ENCODE measurements at places on chromosomes 2 and 18. TPM values are rescaled to one million over a fixed set of nuclear protein-coding genes. Genes with fewer than 3 reads are reported as not detected.

- H3K36me3 ChIP-seq = no peaks in the 10 kb centered on the region
- no peaks in the 10 kb centered on the region for H3K4me1 ChIP-seq
- no peak overlapping the region for H3K27ac ChIP-seq
- DNase-seq = no peak
Observed at GRCh38 chr2:37125416-37125815, 31.4 kb downstream of the EIF2AK2 start.

DNA sequence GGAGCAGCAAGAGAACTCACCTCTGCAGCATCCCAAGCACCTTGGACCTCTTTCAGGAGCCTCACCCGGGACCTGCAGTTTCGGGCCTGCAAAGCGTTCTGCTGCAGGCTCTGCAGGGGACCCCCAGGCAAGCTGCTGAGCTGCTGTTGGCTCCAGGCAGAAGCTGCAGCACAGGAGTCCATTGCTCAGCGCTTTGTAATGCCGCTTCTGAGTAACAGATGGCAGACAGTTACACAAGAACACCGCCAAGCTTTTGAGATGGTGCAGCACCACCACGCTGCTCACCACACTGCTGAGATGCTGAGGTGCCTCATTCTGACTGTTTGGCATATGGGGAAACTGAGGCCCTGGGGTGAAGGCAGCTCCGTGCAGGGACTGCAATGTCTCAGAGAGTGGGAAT, 1.9 kb upstream of the GALNT14 start:
- H3K36me3 ChIP-seq = no peaks in the 10 kb centered on the region
- peaks cover 21% of the 10 kb centered on the region for H3K4me1 ChIP-seq
- H3K27ac ChIP-seq = no peak overlapping the region
- peaks cover 34% of the 10 kb centered on the region for H3K27me3 ChIP-seq
- no peak for DNase-seq
- no peak overlapping the region for H3K4me3 ChIP-seq

- no peak for DNase-seq
- H3K36me3 ChIP-seq = no peaks in the 10 kb centered on the region
- H3K27me3 ChIP-seq = peaks cover 93% of the 10 kb centered on the region
- H3K27ac ChIP-seq = no peak overlapping the region
- no peaks in the 10 kb centered on the region for H3K4me1 ChIP-seq
- peak overlapping the region; percentile 2 for H3K4me3 ChIP-seq
Observed at GRCh38 chr2:206250041-206250897, 24.2 kb upstream of the ZDBF2 start.

DNA sequence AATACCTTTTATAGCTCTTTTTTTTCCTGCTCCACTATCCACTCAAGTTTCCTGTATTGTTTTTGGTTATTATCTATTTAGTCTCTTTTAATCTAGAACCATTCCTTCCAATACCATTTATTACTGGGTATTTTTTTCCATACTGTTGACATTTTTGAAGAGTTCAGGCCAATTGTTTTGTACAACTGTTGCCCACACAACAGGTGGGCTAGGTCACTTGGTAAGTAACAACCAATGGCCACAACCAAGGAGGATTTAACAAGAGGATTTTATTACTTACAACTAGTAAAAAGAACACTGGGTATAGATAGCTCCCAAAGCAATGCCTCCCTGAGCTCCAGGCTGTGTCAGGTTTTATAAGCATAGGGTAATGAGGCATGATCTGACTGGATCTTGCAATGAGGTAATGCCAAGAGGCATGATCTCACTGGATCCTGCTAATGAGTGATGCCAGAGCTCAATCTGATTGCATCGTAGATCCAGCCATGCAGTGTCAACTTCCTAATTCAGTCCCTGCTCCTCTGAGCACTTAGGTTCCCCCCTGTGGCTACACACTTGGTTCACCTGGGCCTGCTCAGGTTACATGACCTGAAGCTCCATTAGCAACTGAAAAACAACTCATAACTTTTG, 7.1 kb upstream of the CEP68 start:
- no peak overlapping the region for H3K4me3 ChIP-seq
- H3K27ac ChIP-seq = no peak overlapping the region
- no peaks in the 10 kb centered on the region for H3K27me3 ChIP-seq
- no peak for DNase-seq
- no peaks in the 10 kb centered on the region for H3K36me3 ChIP-seq

- no peak overlapping the region for H3K27ac ChIP-seq
- H3K4me3 ChIP-seq = no peak overlapping the region
- DNase-seq = no peak
- H3K27me3 ChIP-seq = no peaks in the 10 kb centered on the region
- H3K4me1 ChIP-seq = no peaks in the 10 kb centered on the region
Observed at GRCh38 chr2:125227843-125228392, 1202.8 kb downstream of the CNTNAP5 start.

- no peaks in the 10 kb centered on the region for H3K27me3 ChIP-seq
- H3K4me1 ChIP-seq = no peaks in the 10 kb centered on the region
- H3K27ac ChIP-seq = no peak overlapping the region
- no peak for DNase-seq
- H3K4me3 ChIP-seq = no peak overlapping the region
- no peaks in the 10 kb centered on the region for H3K36me3 ChIP-seq
Observed at GRCh38 chr2:239423551-239423950, 22.7 kb upstream of the HDAC4 start.

GRCh38 chr2:65939687-65940086, 495.2 kb upstream of the MEIS1 start:
- no peak overlapping the region for H3K27ac ChIP-seq
- no peaks in the 10 kb centered on the region for H3K27me3 ChIP-seq
- H3K36me3 ChIP-seq = no peaks in the 10 kb centered on the region
- H3K4me3 ChIP-seq = no peak overlapping the region
- H3K4me1 ChIP-seq = no peaks in the 10 kb centered on the region

GRCh38 chr2:227428731-227429285, 41.1 kb upstream of the SCYGR1 start:
- H3K4me3 ChIP-seq = no peak overlapping the region
- H3K36me3 ChIP-seq = no peaks in the 10 kb centered on the region
- peaks cover 4% of the 10 kb centered on the region for H3K4me1 ChIP-seq

DNA sequence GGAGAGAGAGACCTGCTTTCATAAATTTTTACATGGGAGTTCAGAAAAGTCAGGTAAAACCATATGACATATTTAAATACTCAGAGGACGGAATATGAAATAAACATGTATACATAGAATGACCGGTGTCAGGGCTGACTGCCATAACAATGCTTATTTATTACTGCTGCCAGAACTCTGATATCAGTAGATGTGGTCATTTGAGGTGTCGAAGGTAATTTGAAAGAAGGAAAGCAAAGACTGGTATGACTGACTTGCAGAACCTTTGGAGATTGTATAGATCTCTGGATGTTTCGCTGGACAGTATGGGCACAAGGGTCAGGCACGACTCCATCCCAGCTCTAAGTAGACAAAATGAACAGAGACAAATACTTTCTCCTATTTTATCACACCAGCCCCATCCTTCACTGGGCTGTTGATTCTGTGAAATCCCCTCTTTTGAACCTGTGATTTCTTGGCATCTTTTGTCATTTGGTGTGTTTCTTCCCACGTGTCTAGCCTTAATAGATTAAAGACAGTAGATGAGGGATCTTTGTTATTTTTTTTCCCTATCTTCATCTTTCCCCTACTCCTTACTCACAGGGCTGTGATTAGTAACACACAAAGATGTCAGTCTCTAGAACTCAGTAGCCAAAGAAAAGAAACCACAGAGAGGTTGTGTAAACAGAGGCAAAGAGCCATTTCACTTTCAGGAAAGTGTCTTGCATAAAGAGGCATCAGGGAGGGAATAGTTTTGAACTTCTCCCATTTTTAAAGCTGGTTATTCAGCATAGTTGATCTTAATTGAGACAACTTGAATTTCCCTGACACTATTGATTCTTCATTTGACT, 61.6 kb downstream of the ICOS start:
- no peaks in the 10 kb centered on the region for H3K27me3 ChIP-seq
- no peak overlapping the region for H3K27ac ChIP-seq
- peaks cover 18% of the 10 kb centered on the region for H3K4me1 ChIP-seq
- H3K36me3 ChIP-seq = no peaks in the 10 kb centered on the region

DNA sequence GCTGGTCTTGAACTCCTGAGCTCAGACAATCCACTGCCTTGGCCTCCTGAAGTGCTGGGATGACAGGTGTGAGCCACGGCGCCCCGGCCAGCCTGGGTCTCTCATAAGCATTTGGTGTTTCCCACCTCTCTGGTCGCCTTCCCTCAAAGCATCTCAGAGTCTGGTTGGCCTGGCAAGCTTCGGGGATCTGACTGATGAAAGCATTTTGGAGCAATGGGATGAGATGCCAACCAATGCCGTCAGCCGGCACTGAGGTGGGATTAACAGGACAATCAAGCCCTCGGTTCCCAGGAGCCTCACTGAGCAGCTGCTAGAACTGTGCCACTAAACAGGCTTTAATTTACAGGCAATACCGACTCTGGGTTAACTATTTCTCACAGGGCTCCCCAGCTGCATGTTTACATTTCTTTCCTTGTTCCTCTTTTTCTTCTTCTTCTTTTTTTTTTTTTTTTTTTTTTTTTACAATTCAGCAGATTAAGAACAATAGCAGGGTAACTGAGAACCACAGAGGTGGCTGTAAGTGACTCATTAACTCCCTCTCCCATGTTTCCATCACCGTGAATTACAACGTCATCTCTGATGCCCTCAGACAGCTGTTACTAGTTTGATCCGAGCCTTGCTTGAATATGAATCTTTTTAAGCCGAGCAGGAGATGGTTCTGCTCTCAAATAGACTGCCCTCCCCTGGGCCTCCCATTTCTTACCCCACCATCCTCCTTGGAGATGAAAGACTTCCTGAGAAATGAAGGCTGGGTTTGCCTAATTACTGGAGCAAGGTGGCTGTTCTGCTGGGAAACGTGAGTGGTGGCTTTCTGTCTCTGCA, 37.9 kb downstream of the ODC1 start:
- no peaks in the 10 kb centered on the region for H3K36me3 ChIP-seq
- no peak overlapping the region for H3K4me3 ChIP-seq
- H3K4me1 ChIP-seq = peaks cover 64% of the 10 kb centered on the region
- H3K27me3 ChIP-seq = no peaks in the 10 kb centered on the region
- no peak for DNase-seq

DNA sequence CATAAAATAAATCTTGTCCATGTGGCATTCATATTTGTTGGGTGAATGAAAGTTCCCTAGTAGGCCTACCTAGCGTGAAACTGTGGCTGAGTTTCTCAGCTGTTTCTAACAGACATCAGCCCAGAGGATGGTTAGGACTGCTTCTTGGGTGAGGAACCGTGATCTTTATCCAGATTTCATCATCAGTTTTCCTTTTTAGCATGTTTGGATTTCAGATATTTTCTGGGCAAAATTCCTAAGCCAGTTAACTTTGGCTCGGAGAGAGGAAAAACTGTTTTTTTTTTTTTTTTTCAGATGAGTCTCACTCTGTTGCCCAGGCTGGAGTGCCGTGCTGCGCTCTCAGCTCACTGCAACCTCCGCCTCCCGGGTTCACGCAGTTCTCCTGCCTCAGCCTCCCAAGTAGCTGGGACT, 53.5 kb downstream of the DGKD start:
- peaks cover 4% of the 10 kb centered on the region for H3K4me1 ChIP-seq
- peaks cover 8% of the 10 kb centered on the region for H3K36me3 ChIP-seq
- no peak overlapping the region for H3K4me3 ChIP-seq
- H3K27me3 ChIP-seq = no peaks in the 10 kb centered on the region
- DNase-seq = peak; percentile 56

GRCh38 chr18:22983175-22983574, 50.0 kb downstream of the RBBP8 start:
- no peaks in the 10 kb centered on the region for H3K27me3 ChIP-seq
- DNase-seq = no peak
- no peak overlapping the region for H3K4me3 ChIP-seq
- no peak overlapping the region for H3K27ac ChIP-seq
- peaks cover 4% of the 10 kb centered on the region for H3K4me1 ChIP-seq

- H3K4me1 ChIP-seq = peaks cover 32% of the 10 kb centered on the region
- H3K27ac ChIP-seq = no peak overlapping the region
- H3K36me3 ChIP-seq = peaks cover 8% of the 10 kb centered on the region
- no peak overlapping the region for H3K4me3 ChIP-seq
- no peaks in the 10 kb centered on the region for H3K27me3 ChIP-seq
Observed at GRCh38 chr2:178452334-178452733, 1.2 kb downstream of the PJVK start.

GRCh38 chr18:46268671-46269070, 164.5 kb downstream of the HAUS1 start:
- H3K36me3 ChIP-seq = peaks cover 33% of the 10 kb centered on the region
- DNase-seq = no peak
- H3K4me3 ChIP-seq = no peak overlapping the region
- H3K27me3 ChIP-seq = no peaks in the 10 kb centered on the region
- H3K27ac ChIP-seq = no peak overlapping the region

DNA sequence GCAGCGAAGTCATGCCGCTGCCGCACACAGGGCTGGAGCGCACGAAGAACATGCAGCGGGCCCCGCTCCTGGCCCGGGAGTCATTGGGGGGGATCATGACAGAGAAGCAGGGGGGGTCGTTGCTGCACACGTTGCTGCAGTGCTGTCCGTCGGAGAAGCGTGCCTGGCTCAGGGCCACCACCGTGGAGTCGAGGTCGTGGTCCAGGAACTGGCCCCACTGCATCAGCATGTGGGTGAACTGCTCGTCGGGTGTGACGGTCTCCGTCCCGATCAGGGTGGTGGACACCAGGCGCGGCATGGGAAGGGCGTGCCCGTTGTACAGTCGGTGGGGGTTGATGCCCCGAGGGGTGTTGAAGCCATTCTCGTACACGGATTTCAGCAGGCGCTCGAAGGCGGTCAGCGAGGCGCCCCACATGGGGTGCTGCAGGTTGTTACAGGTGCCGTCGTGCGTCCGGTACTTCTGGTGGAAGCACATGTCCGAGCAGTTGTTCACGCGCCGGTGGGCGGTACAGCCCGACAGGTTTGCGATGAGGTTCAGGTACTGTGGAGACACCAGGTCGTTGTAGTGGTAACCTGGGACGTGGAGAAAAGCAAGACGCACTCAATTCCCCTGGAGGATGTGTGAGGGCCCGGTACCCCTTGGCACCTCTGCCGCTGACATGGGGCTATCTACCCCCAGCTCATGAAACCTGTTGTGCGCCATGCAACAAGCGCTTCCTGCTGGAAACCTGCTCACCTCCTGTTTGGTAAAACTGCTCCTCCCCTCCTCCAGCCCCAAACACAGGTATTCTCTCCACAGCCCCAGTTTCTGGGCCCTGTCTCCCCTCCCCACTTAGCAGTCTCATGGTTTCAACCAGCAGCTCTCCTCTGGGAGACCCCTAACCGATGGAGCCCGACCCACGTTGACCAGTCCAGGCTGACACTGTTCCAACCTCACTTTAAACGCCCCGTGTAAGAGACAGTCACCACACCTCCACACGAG, 94.9 kb downstream of the PXDN start:
- no peak overlapping the region for H3K4me3 ChIP-seq
- peaks cover 6% of the 10 kb centered on the region for H3K4me1 ChIP-seq
- H3K27me3 ChIP-seq = no peaks in the 10 kb centered on the region
- peak; percentile 31 for DNase-seq
- no peak overlapping the region for H3K27ac ChIP-seq

DNA sequence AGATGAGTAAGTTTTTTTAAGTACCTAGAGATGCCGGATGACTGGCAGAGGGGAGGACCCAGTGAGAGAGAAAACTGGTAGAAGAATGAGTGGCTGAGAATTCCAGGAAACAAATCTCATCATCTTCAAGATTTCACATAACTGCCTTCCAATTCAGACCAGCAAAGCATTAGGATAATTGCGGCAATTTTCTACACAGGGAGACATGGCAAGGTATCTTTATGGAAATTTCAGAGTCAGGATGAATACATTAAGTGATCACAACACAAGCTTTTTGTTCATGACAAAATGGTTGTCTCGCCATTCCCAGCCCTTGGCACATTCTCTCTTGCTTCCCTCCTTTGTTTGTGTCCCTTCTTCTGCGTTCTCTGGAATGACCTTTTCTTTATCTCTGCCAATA, 82.1 kb downstream of the ALK start:
- H3K4me1 ChIP-seq = no peaks in the 10 kb centered on the region
- no peak for DNase-seq
- H3K27me3 ChIP-seq = peaks cover 5% of the 10 kb centered on the region
- no peak overlapping the region for H3K4me3 ChIP-seq

ADCYAP1 gene
- not detected for total RNA-seq

RAPGEF4 gene
- total RNA-seq = 10.1 TPM

DPP4 gene
- total RNA-seq = 105 TPM

EN1 gene
- total RNA-seq = not detected

MAP3K19 gene
- total RNA-seq = not detected

SDC1 gene
- total RNA-seq = 278 TPM

Data from left lung (tissue), 14 donors.